ENCODE measurements at places on chromosomes 3 and 15.
A peak's percentile ranks its signal among the peaks of the same experiment; 100 is the strongest.

DNA sequence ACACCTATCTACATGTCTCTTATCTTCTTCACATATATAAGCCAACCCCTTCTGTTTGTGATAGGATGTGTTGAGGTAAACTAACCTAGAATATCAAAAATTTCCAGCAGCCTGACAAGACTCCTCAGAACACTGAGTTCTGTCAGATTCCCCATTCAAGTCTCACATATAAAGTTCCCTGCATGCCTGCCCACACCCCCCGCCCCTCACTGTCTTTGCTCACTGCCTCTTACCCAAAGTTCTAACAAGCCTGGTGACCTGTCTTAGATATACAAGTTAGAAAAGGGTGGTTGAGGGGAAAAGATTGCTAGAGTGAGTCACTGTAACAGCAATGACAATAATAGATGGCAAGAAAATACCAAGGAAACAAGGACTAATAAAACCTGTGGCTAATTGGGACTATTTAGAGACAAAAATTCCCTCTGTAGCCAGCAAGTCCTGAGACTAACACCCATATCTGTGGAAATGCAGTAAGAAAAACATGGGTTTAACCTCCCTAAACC, 40.1 kb downstream of the FBXO22 start:
- DNase-seq: no peak

DNA sequence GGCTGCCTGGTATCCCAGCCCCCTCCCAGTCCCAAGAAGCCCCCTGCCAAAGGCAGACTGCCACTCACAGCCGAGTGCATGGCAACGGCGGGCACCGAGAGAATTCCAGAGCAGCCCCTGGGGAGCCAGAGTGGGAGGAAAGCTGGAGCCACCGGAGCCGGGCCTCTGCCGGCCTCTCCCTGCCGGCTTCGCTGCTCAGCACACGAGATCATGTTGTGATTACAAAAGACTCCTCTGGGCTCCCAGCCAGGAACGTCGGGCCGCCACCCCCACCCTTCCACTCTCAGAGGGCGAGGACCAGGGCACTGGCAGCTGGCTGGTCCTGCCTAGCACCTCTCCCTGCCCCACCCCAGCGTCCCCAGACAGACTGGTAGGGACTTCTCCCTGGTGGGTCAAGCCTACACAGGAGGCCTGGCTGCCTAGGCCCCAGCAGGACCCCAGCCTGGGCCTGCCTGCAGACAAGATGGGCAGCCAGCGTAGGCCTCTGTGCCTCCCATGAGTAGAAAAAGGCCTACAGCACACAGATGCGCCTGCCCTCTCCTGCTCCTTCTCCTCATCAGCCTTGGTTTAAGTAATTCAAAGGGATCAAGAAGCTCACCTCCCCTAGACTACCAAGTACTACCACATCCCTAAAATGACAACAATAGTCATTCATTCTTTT, at the start of gene CCDC9B:
CCDC9B (minus strand) TSS at position 200 of the 661 bp plus-strand sequence; CDS start at position 80, 120 bp downstream.
- DNase-seq: peak; percentile 74

DNA sequence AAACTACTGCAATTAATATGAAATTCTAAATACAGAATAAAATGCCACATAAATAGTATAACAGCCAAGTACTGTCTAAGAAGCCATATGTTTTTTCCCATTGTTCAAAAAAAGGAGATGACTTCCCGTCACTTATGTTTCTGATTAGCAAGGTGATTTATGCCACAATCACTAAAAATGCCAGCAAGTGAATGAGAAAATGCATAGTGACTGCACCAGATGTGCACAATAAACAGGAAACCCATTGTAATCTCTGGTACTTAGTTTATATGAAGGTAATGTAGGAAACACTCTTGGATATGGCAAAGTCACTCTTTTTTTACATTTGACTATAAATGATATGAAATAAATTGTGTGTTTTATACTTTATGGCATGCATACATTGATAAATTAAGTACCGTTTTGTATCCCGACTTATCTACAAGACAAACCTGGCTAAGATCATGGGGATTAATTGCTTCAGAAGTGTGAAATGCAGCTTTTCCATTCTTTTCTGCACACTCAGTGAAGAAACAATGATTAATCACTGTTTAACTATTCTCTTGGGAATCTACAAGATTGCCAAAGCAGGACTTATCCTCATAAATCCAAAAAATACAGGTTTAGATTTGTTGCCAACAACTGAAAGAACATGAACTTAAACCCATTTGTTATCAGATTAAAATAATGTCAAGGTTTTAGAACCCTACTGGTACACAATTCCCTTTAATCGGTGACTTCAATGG, 164.5 kb downstream of the TBC1D5 start:
- DNase-seq: no peak

- no peak for DNase-seq
These were observed 84.9 kb downstream of the CGGBP1 start for GRCh38 chr3:87973906-87974305.

DNA sequence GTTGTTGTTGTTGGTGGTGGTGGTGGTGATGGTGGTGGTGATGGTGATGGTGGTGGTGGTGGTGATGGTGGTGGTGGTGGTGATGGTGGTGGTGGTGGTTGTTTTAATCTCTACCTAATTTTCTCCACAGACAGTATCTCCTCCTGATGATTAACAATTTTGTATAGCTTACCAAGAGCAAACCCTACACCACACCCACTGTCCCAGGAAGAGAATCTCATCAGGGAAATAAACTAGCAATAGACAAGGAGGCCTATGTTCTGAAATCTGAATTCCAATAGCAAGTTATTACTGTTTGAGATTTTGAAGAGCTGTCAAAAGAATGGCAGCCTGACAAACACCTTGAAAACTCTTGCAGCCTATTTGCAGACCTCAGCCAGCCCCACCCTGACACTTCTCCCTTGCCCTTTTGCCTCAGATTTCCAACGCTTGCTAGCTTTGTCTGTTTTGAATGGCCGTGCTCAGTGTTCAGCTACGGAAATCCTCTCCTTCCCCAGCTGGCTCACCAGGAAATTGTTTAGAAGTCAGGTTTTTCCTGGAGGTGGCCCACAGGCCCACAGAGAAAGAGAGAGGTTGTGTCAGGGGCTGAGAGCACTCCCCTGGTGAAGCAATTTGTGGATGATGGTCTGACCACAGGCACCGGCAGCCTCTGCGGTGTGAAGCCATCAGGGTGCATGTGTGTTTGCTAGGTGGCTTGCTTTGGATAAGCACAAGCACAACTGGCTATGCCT, 101.6 kb downstream of the MAGI1 start:
- DNase-seq: no peak

DNA sequence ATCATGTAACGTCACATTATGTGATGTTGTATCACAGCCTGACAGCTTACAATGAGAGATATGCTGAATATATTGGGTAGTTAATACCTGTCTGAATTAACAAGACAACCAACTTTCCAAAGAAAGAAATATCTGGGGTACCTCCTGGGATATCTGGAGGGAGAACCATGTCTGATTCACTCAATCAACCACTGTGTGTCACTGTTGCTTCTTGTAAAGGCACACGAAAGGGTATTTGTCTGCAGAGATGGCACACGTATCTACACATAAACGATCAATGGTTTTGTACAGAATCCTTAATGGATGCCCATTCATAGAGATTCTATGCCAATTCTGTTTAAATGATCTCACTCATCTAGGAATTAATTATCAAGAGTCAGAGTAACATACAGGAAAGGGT, 252.1 kb upstream of the TMCO5A start:
- DNase-seq: no peak

GRCh38 chr3:143832433-143832832, 15.8 kb downstream of the SLC9A9 start:
- DNase-seq: no peak

DNA sequence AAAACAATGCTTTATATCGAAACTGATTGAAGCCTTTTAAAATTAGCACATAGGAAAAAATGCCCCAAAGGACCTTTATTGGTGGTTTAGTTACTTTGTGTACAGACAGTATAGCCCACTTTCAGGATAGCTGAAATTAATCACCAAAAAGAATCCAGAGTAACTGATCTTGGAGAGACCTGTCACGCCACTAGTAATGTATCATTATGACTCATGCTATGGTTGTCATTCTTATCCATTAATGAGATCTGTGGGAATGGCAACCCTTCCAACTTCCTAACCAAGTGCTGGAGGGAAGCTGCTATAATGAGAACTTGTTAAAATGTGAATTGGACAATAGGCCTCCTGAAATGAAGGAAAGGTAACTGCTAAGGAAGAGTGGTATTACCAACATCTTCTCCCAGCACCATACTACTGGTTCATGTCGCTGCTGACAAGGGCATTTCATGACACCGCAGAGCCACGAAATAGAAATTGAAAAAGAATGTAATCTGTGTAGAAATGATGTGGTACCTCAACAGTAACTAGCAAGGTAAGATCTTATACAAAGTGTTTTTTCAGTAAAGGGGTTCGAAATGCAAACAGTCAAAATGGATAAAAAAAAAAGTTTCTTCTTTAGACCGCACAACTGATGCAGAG, 7.1 kb upstream of the EMC4 start:
- peak; percentile 31 for DNase-seq

DNA sequence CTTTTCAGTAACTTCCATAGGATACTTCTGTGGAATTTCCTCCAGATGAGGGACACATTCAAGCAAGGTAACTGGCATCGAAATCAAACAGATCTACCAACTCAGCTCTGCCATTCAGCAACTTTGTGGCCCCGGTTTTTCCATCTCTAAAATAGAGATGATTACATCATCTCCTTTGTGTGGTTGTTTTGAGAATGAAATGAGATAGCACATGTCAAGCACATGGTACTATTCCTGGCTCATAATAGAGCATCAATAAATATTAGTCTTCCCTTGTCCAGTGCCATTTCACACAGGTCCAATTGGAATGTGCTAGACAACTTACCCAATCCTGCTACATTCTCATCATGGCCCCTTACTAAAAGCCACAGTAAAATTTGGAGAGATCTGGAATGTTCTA, 24.2 kb upstream of the TM4SF4 start:
- DNase-seq: no peak

GRCh38 chr3:45509038-45509767, 85.3 kb upstream of the LIMD1 start:
- no peak for DNase-seq

GRCh38 chr15:62889141-62889661, 153.3 kb upstream of the TPM1 start:
- DNase-seq: no peak

DNA sequence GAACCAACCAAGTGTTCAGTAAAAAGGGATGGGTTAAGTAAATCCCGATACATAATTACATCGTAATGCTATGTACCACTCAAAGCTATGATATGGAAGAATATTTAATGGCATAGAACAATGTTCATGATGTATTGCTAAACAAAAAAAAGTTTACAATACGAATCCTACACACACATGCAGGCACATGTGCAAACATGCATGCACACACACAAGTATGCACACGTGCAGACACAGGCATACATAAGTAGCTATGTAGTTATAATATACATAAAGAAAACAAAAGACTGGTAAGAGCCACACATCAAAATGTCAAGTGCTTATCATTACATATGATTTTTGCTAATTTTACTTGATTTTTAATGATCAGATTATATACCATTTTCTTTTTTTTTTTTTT, 74.2 kb downstream of the ARRDC4 start:
- no peak for DNase-seq

GRCh38 chr3:177468816-177469215, 271.5 kb upstream of the TBL1XR1 start:
- peak; percentile 64 for DNase-seq

- DNase-seq: no peak
These were observed 73.5 kb downstream of the TBL1XR1 start for GRCh38 chr3:177123822-177124221.

GRCh38 chr3:58366699-58367098, 34.0 kb downstream of the PXK start:
- DNase-seq: no peak

DNA sequence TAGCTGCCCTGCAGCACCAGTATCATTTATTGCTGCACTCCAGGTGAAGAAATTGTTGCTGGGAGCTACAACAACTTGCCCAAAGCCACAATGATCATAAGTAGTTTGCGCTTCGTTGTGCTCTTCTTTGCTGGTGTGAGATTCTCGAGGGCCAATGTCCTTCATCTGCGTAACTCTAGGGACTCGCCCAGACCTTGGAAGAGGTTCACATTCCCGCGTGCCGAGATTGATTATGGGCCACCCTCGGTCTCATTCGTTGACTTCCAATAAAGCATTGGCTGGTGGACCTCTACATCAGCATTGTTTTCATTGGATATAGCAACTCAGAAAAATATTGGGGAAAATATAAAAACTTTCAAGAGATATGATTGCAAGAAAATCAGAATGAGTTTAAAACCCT, 423 bp upstream of the PHLDB2 start:
- no peak for DNase-seq

GRCh38 chr15:51307811-51308210, 30.6 kb downstream of the CYP19A1 start:
- no peak for DNase-seq

- DNase-seq: peak; percentile 13
These were observed 118.0 kb upstream of the NPHP3 start for GRCh38 chr3:132840201-132840700.

DNA sequence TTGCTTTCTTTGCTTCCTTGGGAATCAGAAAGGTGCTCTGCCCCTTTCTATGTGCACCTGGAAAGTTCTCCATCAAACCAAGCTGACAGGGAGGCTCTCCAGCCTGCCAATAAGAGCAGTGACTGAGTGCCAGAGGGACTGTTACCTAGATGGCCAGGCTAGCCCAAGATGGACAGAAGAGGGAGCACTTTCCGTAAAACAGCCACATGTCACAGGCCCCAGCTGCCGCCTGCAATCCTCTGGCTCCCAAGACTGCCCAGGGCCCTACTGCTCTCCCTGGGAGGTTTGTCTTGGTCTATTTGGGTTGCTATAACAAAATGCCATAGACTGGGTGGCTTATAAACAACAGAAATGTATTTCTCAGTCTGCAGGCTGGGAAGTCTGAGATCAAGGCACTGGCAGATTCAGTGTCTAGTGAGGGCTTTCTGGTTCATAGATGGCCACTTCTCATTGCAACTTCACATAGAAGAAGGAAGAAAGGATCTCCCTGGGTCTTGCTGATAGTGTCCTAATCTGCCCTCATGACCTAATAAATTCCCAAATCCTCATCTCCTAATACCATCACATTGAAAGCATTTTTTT, 72.3 kb downstream of the TAMM41 start:
- DNase-seq: peak; percentile 24

GRCh38 chr15:100780208-100780800, 99.3 kb upstream of the ALDH1A3 start:
- no peak for DNase-seq

DNA sequence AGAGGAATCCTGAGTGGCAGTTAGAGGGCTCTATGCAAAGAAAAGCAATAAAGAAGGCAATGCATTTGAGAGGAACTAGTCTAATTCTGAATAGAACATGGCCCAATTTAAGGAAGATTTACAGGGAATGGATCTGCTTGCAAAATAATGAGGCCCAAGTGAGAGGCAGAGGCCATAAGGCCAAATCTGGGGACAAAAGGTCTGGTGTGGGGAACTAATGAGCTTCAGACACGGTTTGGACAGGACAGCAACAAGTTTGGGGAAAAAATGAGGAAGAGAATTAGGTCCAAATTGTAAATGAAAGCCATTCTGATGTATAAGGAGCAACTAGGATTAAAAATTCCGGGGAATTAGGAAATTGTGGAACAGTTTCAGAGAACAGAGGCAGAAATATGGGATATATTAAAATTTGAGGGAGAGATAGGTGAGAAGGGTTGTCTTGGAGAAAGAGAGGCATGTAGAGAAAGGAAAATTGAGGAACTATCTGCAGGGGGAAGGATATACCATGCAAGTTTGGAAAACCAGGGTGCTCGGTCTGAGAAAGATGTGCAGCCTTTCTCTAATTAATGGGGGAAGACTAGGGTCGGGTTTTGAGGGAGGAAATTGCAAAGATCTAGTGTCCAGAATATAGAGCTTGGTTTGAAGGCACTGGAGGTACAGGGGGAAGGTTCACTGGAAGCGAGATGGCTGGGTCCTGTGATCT, 73.8 kb downstream of the RBPMS2 start:
- no peak for DNase-seq
